ENCODE measurements at places on chromosomes 7 and 10.

- no peak for DNase-seq
Measured at GRCh38 chr7:68722044-68722443, 876.2 kb upstream of the AUTS2 start.

DNA sequence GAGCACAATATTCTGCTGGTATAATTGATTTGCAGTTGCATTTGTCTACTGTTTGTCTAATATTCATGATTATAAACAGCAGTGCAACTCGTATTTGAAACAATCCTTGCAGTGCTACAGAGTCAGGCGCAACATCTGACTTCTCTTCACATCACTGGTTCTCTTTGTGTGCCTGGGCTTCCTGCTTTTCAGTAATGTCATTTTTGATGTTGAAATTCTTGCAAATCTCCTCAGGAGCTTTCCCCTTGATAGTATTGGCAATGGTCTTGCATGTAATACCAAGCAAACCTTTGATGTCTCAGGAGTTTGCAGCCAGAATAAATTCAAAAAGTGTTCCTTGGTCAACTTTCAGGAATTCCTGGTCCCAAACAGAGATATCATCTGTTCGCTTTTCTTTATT lies 20.2 kb downstream of the HPS6 start:
- DNase-seq, result no peak

- no peak for DNase-seq
Measured at GRCh38 chr10:80814147-80814652, 276.5 kb downstream of the SH2D4B start.

DNA sequence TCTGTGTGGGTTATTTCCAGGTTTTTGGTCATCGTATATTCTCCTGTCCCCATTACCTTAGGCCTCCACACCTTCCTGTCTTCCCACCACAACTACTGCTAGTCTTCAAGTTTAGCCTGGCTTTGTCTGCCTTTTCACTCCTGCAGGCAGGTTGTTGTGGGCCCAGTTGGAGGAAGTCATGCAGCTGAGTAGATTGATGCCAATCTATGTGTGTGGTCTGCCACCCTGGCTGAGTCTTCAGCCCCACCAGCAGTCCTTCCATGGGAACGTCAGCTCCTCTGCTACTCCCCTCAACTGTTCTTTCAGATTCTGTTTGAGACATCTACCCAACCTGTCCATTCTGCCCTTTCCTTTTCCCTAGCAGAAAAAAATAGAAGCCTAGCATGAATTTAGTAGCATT lies 6.3 kb downstream of the RINT1 start:
- DNase-seq, result no peak

- DNase-seq, result no peak
Measured at GRCh38 chr7:105638902-105639495, 57.7 kb upstream of the EFCAB10 start.

DNA sequence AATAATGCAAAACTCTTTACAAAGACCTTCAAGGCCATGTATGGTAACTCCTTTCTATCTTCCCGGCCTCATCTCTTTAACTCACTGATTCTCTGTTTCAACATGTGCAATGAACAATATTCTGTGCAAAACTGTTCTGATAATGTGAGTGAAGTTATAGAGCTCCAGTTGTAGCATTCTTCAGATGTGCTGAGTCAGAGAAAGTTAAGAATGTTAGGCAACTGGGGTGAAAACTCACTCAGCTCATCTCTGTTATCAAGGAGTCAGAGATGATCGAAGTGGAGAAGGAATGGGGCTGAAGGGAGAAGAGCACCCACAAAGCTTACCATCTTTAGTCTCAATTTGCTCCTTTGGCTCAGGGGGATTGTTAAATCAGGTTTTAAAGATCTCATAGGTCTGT lies 344.7 kb upstream of the NPSR1 start:
- DNase-seq, result no peak

- no peak for DNase-seq
Measured at GRCh38 chr7:108196004-108196403, 65.8 kb upstream of the LAMB4 start.

DNA sequence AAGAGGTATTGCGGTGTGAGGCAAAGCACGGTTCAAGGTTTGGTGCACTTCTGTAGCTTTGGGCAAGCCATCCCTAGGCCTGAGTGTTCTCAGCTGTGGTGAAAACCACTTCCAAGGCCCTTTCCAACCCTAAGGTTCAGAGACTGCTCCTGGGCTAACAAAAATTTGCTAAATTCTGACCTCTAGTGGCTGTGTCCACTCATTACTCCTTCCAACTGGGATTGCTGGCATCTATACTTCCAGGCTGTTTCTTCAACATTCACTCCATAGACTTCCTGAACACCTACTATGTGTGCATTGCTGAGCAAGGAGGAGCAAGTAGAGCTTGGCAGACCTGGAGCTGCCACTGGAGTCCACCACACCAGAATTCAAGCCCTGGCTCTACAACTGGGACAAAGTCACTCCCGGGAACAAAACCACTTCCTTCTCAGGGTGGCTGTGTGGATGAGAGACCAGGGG lies 29.3 kb upstream of the SH3PXD2A start:
- no peak for DNase-seq

DNA sequence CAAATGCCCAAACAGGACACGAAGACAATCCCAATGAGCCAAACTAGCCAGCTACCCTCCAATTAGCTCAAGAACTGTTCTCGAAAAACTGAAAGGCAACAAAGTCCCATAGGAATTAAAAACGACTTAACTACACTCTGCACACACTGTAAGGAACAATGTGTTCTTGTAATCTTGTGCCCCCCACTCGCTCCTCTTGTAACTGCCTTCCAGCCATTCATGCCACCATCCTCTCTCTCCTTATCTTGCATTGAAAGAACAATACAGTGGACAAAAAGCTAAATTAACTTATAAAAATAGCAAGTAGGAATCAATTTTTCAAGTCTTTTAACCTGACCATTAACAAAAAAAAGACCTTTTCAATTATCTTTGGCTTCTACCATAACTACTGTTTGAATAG lies 2.9 kb downstream of the CYTH3 start:
- DNase-seq, result no peak

DNA sequence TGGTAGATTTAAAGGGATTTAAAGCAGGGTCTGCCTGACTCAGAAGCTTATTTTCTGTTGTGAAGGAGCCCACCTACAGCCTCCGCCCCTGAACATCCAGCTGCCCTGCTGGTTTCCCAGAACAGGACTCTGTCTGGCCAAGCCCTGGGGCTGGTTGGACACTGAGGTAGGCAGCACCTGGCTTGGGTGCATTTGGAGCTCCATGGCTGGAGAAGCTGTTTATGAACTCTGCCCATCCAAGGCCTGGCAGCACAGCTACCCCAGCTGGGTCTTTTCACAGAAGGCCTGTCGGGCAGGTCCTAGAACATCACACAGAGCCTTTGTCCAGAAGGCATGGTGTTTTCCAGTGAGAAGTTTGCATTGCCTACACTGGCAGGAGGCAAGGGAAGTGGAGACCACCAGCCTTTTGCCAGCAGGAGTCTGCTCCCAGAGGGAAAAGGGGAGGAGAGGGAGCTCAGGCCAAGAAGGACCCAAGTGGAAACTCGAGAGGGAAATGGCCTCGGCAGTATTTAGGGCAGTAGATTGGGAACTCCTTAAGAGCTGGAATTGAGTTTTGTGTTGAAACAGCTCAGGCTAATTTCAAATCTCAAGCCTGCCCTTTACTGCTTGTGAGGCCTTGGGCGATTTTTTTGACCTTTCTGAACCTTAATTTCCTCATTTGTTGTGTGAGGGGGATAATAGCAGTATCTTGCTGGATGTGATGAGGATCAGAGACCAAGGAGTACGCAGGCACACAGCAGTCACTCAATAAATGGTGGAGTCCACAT lies 12.3 kb upstream of the PDCD4 start:
- DNase-seq, result no peak

GRCh38 chr7:110421490-110422241 lies 669.3 kb upstream of the LRRN3 start:
- DNase-seq, result no peak

DNA sequence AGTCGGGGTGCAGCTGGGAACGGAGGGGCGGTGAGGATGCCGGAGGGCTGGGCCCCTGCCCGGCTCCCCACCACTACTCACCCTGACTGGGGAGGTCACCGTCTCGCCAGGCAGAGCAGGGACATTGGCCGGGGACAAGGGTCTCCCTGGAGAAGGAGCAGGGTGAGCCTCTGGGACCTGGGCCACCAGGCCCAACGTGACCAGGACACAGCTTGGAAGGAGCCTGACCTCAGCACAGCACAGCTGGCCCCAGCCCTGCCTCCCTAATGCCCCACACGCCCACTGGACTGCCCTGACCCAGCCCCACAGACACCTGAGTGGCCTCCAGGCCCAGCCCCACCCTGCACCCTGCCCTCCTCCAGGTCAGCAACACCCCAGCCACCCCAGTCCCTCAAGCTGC lies 21.1 kb downstream of the MICALL2 start:
- DNase-seq, result no peak

DNA sequence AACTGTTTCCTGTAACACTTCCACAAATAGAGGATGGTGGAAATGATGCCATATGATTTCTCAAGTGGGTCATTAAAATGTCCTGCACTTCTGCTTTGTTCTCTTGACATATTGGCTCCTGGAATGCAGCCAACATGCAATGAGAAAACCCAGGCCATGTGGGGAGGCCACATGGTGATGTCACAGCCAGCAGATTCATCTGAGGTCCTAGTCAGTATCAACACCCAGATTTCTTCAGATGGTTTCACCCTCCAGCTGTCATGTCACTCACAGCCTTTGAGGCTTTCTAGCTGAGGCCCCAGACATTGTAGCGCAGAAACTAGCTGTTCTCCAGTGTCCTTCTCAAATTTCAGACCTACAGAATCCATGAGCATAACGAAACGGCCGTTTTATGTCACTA lies 102.3 kb upstream of the NUPR2 start:
- DNase-seq, result no peak

DNA sequence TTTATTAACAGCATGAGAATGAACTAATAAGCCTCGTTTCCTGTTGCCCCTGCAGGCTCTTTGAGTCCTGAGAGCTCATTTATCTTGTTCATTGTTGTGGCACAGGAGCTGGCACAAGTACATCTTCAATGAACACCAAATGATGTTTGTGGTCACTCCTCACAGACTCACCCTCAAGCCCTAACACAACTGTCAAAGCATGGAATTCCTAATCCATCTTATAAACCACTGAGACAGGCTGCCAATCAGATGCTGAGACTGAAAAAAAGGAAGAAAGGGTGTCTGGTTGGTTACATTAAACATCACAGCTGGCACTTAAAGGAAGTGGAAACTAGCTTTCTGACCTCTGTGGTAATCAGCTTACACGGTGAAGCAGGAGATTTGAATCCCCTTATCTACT lies 7.7 kb upstream of the CCDC172 start:
- no peak for DNase-seq

Measured in activated naive CD4-positive, alpha-beta T cell treated with anti-CD3 and anti-CD28 coated beads, Interleukin-2, amount 50 U/mL, for 16 hours (primary cell).